ENCODE measurements at places on chromosomes 6 and 20. TPM values are rescaled to one million over a fixed set of nuclear protein-coding genes. Genes with fewer than 3 reads are reported as not detected.

Gene SLC35D3
- total RNA-seq = not detected

Gene SLC17A1
- not detected for total RNA-seq

Gene UNC93A
- total RNA-seq = not detected

Gene GNRH2
- 0.61 TPM for total RNA-seq

Gene LY86
- total RNA-seq = not detected

- ATAC-seq = peak; percentile 44
These were observed 57.0 kb upstream of the FRMD1 start for GRCh38 chr6:168136001-168136400.

DNA sequence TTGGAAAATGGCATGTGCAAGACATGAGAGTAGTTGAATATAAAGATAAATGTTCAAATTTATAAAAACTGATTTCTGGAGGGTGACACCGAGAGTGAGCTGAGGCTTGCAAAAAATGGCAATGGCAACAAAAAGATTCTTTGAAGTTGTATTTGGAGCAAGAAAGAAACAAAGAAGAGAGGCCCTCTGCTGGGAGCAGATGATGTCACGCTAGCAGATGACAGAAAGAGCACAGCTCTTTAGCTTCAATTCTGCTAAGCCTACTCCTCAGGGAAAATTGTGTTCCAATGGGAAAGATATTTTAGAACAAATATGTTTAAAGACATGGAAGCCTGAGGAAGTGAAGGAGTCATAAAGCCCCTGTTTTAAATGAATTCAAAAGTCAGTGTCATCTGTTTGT is 125.3 kb upstream of the NOX3 start:
- ATAC-seq = no peak

DNA sequence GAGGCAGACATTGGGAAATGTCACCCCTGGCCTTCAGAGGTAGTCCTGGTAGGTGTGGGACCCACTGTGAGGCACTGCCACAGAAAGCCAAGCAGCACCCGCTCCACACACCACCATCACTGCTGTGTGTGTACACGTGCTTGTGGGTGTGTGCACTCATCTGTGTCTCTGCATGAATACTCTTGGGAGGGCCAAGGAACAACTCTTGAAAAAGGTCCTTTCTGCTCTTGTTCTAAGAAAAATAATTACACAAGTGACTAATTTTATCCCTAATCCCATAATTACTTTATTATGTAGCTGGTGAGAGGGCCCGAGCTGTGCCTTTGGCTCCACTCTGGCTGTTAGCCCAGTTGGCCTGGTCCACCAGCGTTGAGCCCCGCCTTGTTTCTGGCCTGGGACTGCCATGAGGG is 21.7 kb upstream of the EPB41L1 start:
- no peak for ATAC-seq

DNA sequence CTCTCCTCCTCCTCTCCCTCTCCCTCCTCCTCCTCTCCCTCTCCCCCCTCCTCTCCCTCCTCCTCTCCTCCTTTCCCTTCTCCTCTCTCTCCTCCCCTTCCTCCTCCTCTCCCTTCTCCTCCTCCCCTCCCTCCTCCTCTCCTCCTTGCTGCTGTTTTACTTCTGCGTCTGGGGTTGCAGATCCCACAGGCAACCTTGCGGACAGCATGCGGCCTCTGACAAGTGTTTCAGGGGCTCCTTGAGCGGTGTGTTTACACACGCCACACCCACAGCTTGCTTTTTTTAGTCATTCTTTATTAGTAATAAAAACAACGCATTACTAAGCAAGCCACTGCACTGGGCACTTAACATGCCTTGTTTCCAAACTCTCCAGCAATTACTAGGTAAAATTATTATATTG is 81.9 kb downstream of the TFAP2C start:
- no peak for ATAC-seq

DNA sequence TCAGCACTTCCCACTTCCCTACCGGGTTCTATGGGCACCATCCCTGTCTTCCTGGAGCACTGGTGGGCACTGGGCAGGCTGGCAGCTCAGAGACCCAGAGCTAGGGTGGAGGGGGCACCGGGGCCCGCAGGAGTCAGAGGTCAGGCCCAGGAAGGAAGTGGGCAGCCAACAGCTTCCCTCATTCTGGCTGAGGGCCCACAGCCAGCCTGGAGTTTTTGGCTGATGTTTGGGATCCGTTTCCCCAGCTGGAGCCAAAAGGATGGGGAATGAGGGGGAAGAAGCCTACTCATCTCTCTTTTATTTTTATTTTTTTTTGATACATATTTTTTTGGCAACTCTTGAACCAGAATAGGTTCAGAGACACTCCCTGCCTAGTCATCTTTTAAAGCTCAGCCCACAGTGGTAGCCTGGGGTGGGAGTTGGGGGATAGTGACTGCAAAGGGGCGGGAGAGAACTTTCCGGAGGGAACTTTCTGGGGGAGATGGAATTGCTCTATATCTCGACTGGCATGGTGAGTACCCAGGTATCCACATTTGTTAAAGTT is 54.2 kb upstream of the MLN start:
- no peak for ATAC-seq

- peak; percentile 62 for ATAC-seq
These were observed at the start of gene MYL9 for GRCh38 chr20:36541227-36541767. Gene MYL9, plus strand, starts transcription at chr20:36541519. Its CDS starts 3,366 bp downstream, at chr20:36544885.

GRCh38 chr20:44829688-44830087 is 19.3 kb upstream of the RIMS4 start:
- ATAC-seq = no peak

DNA sequence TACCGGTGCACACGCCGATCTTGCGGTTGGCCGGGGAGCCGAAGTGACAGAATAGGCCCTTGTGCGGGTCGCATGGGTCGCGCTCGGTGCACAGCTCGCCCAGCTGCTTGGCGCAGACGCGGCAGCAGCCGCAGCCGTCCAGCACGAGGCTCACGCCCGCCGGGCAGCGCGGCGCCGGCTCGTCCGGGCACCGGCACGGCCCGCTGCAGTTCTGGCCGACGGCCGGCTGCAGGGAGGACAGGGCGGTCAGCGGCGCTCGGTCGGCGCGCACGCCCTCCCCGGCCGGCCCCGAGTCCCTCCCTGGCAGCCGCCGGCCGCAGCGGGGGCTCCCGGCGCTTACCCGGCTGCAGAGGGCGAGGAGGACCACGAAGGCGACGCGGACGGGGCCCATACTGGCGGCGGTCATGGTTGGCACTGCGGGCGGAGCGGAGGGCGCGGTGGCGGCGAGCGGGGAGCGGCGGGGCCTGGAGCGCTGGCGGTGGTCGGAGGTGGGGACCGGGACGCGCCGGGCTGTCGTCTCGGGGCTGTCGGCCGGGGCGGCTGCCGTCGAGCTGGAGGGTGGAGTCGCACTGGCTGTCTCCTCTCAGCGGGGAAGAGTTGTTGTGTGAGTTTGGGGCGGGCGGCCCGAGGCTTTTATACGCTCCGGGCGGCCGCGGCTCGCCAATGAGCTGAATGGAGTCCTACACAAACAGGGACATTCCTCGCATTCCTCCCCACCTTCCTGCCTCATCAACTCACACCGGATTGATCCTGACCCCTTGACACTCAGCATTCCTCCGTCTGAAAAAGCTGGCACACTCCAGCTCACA is at the start of gene CCN2:
TSS of gene CCN2 (minus strand) at position 606 of the 809 bp plus-strand sequence. CDS start at position 406, 200 bp downstream.
- peak; percentile 14 for ATAC-seq
